Stimulated activated naive CD8-positive, alpha-beta T cell treated with anti-CD3 and anti-CD28 coated beads, Interleukin-15, amount 100 ng/mL, for 72 hours (primary cell): ENCODE measurements at places on chromosomes 7 and 10.

DNA sequence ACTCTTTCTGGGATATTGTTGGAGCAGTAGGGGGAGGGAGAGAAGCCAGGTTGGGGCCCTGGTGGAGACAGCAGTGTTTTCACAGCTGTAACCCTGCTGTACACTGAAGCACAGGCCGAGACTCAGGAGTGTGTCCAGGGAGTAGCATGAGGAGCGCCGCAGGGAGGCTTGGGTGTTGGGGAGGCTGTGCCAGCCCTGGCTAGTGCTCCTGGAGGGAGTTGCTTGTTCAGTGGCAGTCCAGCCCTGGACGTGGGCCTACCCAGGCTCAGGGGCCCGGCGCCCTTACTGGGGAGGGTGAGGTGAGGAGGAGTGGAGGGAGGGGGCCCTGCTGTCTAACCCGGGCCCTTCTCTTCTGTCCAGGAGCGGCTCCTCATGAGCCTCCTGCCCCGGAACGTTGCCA, 35.9 kb downstream of the ADCY1 start:
- no peak for DNase-seq

DNA sequence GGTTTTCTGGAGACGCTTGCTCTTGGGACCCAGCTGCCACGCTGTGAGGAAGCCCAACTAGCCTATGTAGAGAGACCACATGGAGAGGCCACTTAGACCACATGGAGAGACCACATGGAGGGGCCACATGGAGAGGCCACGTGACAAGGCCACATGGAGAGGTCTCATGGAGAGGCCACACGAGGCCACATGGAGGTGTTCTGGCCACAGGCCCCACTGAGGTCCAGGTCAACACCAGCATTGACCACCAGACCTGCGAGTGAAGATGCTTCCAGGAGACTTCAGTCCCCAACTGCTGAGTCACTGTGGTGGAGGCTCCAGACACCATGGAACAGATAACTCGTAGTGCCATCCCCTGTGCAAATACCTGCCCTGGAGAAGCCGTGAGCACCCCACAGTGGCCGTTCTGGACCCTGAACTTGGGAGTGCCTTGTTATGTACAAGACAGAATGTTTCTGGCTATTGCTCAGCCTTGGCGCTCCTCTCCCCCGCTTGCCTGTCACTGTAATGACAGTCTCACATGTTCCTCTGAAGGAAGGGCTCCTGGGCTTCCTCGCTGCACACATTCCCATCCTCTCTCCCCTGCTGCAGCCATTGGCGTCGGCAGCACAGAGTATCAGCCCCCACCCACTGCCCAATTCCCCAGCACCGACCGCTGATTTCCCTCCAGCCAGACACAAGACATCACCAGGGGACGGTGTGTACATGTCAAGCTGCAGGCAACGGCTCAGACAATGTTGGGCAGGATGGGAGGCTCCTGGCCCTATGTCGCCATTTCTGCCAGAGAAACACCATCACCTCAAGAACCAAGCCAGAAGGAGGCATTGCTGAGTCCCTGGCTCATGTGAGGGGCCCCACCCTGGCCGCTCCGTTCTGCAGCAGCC, 49.0 kb upstream of the TNRC18 start:
- DNase-seq: no peak

GRCh38 chr10:130871406-130871805, 440.1 kb downstream of the TCERG1L start:
- DNase-seq: no peak

DNA sequence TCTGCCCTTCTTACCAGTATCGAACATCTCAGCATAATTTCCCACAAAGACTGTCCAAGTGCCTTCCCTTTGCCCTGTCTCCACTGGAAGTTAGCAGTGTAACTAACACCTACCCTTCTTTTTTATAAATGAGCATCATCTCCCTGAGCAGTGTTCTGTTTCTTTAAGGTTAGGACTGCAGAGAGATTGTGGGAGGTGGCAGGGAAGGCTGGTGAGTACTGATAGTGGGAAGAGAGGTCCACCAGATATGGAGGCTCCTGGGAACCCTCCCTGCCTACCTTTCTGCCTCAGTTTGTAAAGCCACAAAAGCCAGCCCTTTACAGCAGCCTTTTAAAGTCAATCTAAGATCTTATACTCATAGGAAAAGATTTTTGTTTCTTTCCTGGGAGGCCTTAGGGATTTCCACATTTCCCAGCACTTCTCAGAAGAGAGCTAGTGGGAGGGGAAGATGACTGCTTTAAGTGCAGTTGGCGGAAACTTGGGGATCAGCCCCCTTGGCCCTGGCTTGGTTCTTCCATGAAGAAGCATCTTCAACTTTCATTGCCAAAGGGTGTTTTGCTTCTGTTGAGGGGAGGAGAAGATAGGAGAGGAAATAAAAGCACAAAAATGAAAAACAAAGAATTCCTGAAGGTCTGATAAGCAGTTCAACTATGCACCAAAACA, 36.6 kb upstream of the CALD1 start:
- no peak for DNase-seq

- no peak for DNase-seq
Observed at GRCh38 chr10:9126728-9127127, 1072.2 kb downstream of the GATA3 start.

DNA sequence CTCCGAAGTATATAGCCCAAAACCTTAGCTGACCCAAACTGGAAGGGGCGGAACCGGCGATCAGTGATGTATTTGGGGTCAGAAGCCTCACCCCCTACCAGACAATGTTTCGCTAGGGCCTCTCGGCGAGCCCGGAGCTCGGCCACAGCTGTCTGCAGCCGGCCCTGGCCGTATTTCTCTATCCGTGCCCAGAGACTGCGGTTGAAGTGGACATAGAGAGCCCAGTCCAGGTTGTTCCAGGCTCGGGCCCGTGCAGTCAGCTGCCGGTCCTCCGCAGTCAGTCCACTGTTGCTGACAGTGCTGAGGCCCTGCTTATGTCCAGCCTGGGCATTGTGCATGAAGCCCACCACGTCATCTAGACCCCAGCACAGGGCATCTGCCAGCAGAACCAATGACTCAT, 1.5 kb upstream of the TRAPPC14 start:
- DNase-seq: no peak

GRCh38 chr10:125707541-125708468, 11.7 kb upstream of the EDRF1 start:
- DNase-seq: no peak

- peak; percentile 38 for DNase-seq
Observed at GRCh38 chr7:25968205-25968993, 183.6 kb upstream of the NFE2L3 start.

GRCh38 chr10:102227050-102227449, 951 bp downstream of the ELOVL3 start:
- no peak for DNase-seq

DNA sequence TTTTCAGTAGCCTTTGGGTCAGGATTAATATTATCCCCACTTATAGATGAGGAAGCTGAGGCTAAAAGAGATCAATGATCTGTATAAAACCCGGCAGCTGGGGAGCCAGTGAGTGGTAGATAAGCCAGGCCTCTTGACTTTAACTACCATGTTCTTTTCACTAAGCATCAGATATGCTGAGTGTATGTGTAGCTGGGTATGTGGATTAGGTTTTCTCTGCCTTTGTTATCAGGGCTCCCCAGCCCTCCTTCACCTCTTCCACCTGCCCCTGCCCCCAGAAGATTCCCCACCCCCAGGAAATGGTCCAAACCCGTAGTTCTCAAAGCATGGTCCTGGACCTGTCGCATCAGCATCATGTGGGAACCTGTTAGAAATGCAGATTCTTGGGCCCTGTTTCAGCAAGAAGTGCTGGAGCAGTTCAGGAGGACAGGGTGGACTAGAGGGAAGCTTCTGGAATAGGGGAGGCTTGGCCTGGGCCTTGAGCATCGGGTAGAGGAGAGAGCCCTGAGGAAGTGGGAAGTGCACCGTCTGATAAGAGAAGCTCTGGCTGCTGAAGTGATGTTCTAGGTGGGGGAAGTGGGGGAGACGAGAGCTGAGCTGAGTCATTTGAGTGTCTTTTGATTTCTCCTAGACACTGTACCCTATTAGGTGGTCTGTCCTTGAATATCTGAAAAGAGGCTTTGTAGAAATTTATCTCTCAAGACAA, 101.3 kb downstream of the HIF1AN start:
- no peak for DNase-seq

GRCh38 chr7:131109759-131110296, 217.8 kb upstream of the MKLN1 start:
- peak; percentile 76 for DNase-seq

- DNase-seq: no peak
Observed at GRCh38 chr7:140591180-140591902, 49.3 kb downstream of the DENND2A start.

GRCh38 chr10:93222211-93222754, 148.6 kb downstream of the CYP26A1 start:
- DNase-seq: no peak

GRCh38 chr10:56469482-56469881, 108.4 kb upstream of the ZWINT start:
- DNase-seq: no peak

DNA sequence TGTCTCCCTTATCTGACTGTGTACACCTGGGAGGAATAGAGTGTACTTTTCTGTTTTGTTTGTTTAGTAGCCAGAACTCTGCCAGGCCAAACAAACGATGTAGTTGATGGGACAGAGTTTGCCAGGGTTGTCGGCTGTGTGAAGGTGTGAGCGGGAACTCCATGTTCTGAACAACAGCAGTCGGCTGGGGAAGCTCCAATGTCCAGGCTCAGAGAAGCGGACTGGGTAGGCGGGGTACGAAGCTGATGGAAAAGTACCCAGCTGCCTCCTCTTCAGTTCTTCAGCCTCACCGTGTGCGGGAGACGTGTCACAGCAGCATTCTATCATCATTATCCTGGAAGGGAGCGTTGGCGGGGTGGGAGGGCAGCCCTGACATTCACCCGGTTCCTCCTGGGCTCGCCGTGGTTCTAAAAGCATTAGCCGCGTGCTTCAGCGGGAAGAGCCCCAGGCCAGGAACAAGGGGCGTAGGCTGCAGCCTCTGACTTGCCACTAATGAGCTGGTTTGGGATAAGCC, 52.9 kb downstream of the PFKFB3 start:
- DNase-seq: no peak

GRCh38 chr10:72038458-72039001, 49.8 kb downstream of the SPOCK2 start:
- DNase-seq: no peak

- DNase-seq: no peak
Observed at GRCh38 chr10:82278401-82279182, 403.6 kb downstream of the NRG3 start.

DNA sequence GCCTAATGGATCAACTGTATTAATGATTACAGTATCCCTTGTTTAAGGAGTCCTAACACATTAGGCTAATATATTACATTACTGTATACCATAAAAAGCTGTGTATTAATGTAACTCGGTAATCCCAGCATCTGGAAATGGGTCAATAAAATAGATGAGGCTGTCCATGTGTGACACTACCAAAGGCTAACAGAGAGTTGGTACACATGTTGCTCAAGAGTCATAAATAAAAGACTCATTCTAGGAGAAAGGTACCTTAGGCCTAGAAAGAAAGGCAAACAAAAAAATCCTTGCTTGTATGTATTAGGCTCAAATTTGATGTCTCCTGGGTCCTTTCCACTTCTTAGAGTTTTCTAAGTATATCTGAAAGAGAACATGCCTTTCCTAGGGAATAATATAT, 14.6 kb downstream of the MCMBP start:
- DNase-seq: no peak

GRCh38 chr7:77370606-77371005, 45.5 kb downstream of the GSAP start:
- no peak for DNase-seq

DNA sequence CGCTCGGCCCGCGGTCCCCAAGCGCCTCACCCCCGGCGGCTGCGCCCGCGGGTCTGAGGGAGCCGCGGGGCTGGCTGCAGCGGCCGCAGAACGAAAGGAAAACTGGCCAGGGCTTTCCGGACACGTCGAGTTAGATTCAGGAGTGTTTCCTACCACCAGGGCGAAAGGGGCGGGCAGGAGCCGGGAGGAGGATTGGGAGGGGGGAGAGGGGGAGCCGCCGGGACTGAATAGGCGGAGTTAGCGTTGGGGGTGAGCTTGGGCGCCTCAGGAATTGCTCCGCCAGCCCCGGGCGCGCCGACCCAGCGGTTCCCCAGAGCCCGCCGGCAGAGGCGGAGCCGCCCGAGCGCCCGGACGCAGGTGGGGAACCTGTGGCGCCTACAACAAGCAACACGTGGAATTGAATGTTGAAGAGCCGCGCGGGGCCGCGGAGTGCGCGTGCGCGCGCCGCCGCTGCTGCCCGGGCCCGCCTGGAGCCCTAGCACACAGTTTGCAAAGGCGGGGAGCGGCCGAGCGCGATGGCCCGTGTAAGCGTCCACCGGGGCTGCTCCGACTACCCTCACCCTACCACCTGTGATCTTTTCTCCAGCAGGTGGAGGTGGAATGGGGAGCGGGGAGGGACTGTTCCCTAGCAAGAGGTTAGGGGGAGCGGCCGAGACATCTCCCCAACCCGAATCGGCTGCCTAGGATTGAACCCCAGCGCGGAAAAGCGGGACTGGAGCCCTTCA, at the start of gene CADPS2:
CADPS2 (minus strand) TSS at position 104 of the 725 bp plus-strand sequence. CDS start 123 bp downstream, outside the sequence.
- peak; percentile 15 for DNase-seq

DNA sequence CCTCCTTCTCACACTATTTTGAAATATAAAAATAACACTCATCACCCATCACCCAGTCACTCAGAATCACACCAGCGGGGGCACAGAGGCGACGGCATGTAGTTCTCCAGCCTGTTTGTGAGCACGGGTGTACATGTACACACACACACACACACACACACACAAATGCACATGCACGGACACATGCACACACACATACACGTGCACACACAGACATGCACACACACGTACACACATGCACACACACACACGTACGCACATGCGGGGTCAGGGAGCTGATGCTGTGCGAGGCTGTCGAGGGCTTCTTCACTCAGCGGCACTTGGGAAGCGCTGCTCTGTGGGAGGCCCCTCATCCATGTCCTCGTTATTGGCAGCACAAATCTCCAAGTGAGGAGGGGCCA, 178.8 kb downstream of the ELFN1 start:
- DNase-seq: no peak

DNA sequence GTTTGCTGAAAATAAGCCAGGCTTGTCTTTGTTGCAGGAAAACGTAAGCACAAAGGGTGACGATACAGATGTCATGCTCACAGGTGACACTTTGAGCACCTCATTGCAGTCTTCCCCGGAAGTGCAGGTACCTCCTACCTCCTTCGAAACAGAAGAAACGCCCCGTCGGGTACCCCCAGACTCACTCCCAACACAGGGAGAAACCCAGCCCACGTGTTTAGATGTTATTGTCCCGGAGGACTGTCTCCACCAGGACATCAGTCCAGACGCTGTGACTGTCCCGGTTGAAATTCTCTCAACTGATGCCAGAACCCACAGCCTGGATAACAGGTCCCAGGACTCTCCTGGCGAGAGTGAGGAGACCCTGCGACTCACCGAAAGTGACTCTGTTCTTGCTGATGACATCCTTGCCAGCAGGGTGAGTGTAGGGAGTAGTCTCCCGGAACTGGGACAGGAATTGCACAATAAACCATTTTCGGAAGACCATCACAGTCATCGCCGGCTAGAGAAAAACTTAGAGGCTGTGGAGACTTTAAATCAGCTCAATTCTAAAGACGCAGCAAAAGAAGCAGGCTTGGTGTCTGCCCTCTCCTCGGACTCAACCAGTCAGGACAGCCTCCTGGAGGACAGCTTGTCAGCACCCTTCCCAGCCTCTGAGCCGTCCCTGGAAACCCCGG, 18.3 kb upstream of the BHLHA15 start:
- DNase-seq: no peak

GRCh38 chr7:101582971-101583370, 46.1 kb downstream of the MYL10 start:
- no peak for DNase-seq
